Naive thymus-derived CD4-positive, alpha-beta T cell (primary cell): ENCODE measurements at places on chromosomes 5 and 9. TPM values are rescaled to one million over a fixed set of nuclear protein-coding genes. Genes with fewer than 3 reads are reported as not detected.

ADAMTS16 gene
- polyA plus RNA-seq: not detected

SLC25A48 gene
- polyA plus RNA-seq: not detected

- no peak for DNase-seq
Observed at GRCh38 chr9:85941966-85942912, 1.3 kb downstream of the NAA35 start.

DNA sequence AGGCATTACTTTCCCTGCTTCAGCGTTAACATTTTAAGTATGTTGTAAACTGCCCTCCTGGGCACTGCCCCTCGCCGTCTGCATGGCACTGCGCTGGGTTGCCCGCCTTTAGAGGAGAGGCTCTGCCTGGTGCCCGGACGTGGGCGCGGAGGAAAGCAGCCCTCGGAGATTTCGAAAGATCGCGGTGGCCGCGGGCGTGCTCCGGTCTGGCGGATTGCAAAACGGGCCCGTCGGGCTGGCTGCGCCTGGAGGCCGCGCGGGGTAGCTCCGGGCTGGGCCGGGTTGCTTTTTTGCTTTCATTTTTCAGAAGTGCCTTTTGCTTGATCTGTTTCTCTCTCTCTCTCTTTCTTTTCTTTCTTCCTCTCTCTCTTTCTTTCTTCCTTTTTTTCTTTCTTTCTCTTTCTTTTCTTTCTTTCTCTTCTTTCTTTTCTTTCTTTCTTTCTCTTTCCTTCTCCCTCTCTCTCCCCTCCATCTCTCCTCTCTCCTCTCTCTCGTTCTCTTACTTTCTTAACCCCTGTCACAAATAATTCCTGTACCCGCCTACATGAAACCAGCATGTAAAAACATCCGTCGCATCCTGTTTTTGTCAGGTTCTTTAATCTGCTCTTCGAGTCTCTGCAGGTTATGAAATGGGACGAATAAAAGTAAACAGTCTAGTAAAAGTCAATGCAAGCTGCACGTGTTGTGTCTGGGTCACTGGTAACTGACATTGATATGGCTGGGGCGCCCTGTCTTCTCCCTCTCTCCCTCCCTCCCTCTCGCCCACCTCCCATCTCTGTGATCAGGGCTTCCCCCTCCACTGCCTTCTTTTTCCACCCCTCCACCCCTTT lies 1.7 kb downstream of the FST start:
- peak; percentile 58 for DNase-seq

DNA sequence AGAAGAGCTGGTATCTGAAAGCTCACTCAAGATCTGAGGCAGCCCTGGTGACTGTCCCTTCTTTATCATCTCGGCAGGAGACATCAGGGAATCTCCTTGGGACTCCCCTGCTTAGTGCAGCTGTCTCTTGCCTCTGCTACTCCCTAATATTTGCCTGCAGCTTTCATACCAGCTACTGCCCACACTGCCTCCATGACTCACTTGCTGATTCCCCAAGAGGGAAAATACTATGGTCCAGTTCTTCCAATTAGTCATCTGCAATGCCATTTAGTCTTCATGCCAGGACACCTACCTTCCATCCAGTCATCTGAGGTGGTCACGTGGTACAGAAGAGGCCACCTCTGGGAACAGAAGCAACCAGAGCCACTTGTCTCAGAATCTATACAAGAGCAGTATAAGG lies 270.8 kb downstream of the NTRK2 start:
- DNase-seq: no peak

DNA sequence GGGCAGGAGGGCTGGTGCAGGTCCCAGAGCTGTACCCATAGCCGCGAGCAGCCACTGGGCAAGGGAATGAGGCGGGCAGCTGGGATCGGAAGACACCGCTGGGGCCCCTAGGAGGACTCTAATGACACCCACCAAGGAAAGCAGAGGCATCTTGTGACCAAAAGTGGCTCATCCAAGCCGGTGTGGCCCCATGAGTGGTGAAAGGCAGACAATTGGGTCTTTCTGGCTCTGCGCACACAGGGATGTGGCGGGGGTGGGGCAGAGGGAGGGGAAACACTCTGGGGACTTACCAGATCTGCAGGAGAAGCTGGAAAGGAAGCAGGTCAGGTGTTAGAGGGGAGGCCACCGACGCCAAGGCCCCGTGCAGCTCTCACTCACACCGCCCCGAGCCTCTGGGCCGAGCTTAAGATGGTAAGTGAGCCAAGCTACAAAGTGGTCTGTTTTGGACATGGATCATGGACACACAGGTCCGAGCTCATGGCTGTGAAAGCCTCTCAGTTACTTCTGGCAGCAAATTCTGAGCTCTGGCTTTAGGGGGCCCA lies 42.3 kb upstream of the SARDH start:
- no peak for DNase-seq

EIF4E1B gene
- not detected for polyA plus RNA-seq

DNA sequence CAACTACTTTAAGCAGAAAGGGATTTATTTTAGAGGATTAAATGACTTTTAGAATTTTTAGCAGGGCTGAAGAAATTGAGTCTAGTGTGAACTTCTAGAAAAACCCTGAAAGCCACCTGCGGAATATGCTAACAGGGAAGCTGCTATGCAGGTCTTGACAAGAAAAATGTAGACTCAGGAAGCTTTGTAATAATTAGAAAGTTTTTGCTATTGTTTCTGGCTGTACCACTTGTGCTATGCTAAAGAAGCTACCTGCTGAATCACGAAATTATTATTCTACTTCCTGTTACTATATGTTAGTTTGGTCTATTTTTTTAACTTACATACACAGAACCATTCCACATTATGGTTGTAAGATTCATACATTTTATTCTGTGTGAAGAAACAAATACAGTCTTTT lies 74.0 kb upstream of the CHSY3 start:
- no peak for DNase-seq

DNA sequence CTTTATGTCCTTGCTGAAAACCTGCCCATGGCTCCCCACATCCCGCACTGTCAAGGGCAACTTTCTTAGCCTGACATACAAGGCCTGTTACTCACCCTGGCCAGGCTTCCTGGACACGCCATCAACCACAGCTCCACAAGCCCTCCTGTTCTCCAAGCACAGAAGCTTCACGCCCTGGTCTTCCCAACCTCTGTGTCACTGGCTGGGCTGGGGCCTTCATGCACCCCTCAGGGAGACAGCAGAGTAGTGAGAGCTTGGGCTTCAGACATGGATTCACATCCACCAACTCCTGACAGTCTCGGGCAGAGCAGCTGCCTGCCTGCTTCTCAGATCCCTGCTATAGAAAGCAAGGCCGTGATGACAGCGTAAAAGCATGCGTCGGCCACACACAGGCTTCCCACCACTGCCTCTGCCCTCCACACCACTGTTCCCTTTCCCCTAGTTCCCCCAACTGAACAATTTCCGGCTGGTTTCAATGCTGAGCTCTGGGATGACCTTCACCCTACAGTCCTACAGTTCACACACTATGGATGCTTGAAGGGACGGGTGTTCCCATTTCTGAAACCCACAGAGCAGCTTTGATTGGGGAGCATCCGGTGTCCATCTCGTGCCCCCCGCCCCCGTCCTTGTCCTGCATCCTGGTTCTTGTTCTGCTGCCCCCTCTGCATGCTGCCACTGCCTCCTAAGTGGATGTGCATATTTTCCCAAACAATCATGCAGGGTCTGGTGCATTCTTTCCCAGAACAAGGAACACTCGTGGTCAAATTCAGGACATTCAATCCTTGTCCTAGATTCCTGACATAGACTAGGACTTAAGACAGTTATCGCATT lies 33.4 kb upstream of the ADAMTS2 start:
- no peak for DNase-seq

ANKRD20A1 gene
- not detected for polyA plus RNA-seq

DNA sequence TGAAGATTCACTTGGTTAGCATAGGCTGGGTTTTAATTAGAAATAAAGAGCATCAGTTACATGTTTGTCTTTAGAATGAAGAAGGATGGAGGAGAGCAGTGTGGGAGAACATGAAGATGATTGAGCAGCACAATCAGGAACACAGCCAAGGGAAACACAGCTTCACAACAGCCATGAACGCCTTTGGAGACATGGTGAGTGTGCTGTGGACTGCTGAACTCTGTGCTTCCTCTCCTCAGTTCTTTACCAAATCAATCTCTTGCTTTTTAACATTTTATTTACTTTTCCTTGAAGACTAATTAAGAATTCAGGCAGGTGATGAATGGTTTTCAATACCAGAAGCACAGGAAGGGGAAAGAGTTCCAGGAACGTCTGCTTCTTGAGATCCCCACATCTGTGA lies 38.2 kb upstream of the SPATA31E1 start:
- no peak for DNase-seq

OMD gene
- not detected for polyA plus RNA-seq

- DNase-seq: no peak
Observed at GRCh38 chr5:111173476-111173875, 50.7 kb upstream of the CAMK4 start.

- DNase-seq: no peak
Observed at GRCh38 chr5:168156170-168156569, 135.3 kb upstream of the WWC1 start.

- DNase-seq: no peak
Observed at GRCh38 chr5:61735995-61736394, 403.9 kb downstream of the ZSWIM6 start.

TUSC1 gene
- polyA plus RNA-seq: 0.48 TPM

PCDH1 gene
- polyA plus RNA-seq: not detected

DNA sequence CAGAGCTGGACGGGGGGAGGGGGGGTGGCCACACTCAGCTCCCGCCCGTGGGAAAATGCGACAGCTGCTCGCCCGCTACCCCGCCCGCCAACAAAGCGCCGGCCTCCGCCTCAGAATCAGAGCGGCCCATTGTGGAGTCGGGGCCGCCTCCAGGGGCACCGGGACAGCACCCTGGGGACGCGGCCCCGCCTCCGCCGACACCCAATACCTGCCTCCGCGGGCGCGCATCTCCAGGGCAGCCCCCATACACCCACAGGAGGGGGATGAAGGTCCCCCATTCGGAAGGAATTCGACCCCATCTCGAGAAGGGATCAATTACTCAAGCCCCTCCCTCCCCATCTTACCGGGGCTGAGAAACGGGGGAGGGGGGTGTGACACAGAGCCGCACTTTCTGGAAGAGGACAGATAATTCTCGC lies 1.3 kb downstream of the NOTCH1 start:
- peak; percentile 28 for DNase-seq

DNA sequence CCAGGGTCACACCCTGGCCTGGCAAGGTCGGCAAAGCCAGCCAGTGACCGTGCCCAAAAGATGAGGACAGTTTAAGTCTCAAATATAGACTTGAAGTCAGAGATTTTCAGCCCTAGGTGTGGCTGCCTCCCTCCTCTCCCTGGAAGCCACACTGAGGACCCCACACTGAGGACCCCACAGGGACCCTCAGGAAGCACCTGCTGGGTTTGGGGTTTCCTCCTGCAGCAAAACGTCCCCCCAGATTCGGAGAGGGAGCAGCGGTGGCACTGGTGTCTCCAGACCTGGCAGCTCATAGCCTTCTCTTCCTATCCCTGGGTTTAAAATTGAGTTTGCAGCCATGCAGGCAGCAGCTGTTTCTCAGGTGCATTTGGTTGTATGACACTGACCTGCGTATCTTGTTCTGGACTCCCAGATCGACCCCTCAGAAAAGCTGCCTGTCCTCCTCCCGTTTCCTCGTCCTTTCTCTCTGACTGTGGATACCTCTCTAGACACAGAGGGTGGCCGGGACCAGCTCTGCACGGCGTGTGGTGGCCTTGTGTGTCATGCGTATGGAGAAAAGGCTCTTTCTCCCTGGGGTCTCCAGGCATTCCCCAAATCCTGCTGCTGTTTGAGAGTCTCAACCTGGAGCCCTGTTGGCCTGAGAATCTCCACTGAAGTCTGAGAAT lies 36.6 kb downstream of the MRPL36 start:
- DNase-seq: no peak

DNA sequence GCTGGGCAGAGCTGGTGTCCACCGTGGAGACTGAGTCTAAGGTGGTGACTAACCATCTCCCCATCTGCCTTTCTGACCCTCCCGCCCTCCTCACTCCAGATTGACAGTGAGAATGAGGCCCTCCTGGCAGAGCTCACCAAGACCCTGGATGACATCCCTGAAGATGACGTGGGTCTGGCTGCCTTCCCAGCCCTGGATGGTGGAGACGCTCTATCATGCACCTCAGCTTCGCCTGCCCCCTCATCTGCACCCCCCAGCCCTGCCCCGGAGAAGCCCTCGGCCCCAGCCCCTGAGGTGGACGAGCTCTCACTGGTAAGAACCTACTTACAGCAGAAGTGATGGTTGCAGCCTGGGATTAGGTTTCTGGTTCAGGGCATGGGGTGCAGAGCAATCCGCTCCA lies 96.5 kb downstream of the PPARGC1B start:
- no peak for DNase-seq

GRCh38 chr5:172583931-172584511 lies 57.0 kb upstream of the NEURL1B start:
- no peak for DNase-seq

DNAJC21 gene
- polyA plus RNA-seq: 19.6 TPM

- DNase-seq: no peak
Observed at GRCh38 chr5:144017631-144018030, 152.8 kb downstream of the YIPF5 start.

LAMC3 gene
- 0.09 TPM for polyA plus RNA-seq

DNA sequence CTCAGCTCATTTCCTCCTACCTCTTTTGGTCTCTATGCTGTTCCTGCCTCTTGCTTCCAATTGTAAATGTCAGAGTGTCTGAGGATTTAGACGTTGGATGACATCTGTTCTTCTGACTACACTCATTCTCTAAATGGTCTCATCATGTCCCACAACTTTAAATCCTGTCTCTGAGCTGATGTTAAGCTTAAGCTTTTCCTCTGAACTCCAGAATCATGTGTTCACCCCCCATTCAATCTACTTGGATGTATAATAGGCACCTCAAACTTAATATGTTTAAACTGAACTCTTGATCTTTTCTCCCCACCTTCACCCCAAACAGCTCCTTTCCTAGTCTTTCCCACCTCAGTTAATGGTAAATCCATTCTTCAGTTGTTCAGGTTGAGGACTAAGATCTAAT lies 433.6 kb downstream of the CSNK1G3 start:
- no peak for DNase-seq

GRCh38 chr9:79615038-79615437 lies 43.3 kb downstream of the TLE4 start:
- no peak for DNase-seq

GRCh38 chr5:125536095-125536494 lies 789.7 kb upstream of the ZNF608 start:
- DNase-seq: no peak
